Stimulated activated CD4-positive, alpha-beta T cell treated with anti-CD3 and anti-CD28 coated beads, Interleukin-12 subunit alpha, Interleukin-12 subunit beta, amount 100 ng/mL, for 48 hours (primary cell): ENCODE measurements at places on chromosomes 7 and 10.

- DNase-seq: peak; percentile 8
These were observed 706.8 kb upstream of the LRRTM3 start for GRCh38 chr10:66218981-66219587.

- no peak for DNase-seq
These were observed 1.9 kb downstream of the FGF8 start for GRCh38 chr10:101773923-101774588.

DNA sequence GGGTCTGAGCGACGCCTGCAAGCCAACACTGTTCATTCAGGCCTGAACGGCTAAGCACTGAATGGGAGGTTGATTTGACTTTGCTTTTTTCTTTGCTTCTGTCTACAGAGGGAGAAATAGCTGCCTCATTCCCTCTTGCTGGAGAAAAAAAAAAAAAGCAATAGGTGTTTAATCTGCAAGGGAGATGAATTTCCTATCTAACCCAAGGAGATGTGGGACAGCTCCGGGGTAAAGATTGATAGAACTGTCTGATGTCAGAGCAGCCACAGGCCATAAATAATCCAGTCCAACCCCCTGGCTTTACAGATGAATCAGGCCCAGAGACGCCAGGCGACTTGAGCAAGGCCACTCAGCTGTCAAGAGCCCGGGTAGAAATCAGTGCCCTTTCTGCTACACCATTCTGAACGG, 168.0 kb downstream of the ARHGAP12 start:
- DNase-seq: no peak

DNA sequence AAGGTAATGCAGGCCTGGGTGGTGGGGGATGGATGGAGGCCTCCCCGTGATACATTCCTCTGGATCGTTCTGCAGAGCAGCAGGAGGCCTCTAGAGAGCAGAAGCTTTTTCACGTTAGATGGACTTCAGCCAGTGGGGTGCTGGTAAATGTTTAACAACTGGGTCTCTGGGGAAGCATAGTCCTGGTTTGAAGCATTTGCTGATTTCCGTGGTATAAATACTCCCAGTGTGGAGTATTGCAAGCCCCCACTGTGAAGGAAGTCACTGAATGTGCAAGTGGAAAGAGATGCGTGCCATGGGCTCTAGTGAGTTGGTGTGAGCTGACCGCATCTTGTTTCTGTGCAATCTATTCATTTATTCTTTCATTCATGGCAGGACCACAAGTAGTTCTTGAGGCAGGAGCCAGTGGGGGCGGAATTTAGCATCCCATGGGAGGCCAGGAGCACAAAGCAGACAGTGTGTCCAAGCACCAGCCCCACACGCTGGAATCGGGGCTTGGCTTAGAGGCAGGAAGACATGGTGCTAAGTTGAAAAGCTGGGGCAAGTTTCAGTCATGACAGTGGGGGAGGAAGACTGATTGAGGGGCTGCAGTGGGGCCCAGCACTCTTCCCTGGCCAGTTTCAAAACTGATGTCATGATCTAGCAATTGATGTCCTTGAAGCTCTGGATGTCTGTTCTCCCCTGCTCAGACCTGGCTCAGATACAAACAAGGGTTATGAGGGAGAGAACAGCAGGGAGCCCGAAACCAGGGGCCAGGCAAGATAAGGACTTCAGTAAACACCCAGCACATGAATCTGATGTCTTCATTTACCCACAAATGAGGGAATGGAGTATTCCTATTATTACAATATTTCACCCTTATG, 280.9 kb upstream of the LYZL1 start:
- DNase-seq: no peak

- DNase-seq: no peak
These were observed 4.7 kb upstream of the CREB5 start for GRCh38 chr7:28407651-28408050.

- DNase-seq: no peak
These were observed 18.6 kb upstream of the SMO start for GRCh38 chr7:129169686-129170440.

GRCh38 chr7:119572132-119572531, 700.8 kb upstream of the KCND2 start:
- DNase-seq: no peak

DNA sequence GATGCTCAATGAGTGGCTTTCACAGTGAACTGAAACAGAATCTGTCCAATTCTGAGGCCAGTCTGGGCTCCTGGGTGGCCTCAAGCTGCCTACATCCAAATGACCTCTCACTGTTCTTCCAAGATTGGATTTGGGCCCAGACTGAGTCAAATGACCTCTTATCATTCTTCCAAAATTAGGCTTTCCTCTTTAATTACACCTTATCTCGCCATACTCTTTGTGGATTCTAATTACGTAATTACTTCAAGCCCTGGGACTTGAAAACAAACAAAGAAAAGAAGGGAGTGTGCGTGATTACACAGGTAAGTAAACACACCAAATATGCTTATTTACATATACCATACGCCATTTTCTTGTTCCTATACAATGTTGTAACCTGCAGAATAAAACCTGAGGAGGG, 18.8 kb downstream of the SORBS1 start:
- no peak for DNase-seq

DNA sequence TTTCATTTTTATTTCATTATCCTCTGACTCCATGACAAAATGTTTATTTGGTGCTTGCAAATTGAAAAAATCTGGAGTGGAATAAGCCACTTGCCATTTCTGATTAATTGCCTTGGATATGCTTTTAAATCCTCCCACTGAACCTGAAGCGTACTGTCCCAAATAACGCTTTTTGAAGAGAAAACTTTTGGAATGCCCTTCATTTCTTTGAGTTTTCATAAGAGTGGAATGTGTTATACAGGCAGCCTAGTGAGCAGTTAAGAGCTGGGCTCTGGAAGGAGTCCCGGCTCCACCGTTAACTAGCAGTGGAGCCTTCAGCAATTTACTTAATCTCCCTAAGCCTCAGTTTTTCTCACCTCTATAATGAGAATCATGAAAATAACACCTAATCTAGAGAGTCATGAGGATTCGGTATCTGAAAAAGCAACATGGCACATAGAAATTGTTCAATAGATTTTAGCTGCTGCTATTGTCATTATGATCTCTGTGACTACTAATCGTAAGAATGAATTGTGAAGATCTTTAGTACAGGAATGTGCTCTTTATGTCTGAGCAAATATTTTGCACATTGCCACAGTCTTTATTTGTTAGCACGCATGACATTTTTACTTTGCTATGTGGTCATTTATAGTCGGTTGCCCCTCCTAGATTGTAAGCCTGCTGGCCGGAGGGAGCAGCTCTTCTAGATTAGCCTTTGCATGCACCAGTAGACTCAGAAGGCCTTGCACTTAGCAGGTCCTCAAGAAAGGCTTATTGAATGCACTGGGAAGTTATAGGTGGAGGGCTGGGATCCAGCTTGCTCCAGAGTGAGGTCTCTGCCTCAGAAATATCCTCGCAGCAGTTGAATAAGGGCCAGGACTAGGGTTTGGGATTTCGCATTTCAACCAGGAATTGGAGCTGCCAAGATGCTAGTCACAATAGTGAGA, 59.4 kb downstream of the PLCE1 start:
- no peak for DNase-seq

DNA sequence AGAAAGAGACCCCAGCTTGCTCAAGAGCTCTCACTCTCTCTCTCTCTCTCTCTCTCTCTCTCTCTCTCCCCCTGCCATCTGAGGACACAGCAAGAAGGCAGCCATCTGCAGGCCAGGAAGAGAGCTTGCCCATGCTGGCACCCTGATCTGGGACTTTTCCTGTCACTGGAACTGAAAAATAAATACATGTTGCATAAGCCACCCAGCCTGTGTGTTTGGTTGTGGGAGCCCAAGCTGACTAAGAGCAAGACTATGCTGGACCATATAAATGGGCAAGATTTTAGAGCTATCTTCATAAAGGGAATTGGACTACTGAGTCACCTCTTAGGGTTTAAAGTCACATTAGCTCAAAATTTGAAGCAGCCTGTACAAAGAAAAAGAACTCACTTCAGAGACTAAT, 98.6 kb downstream of the SLC16A9 start:
- DNase-seq: no peak

DNA sequence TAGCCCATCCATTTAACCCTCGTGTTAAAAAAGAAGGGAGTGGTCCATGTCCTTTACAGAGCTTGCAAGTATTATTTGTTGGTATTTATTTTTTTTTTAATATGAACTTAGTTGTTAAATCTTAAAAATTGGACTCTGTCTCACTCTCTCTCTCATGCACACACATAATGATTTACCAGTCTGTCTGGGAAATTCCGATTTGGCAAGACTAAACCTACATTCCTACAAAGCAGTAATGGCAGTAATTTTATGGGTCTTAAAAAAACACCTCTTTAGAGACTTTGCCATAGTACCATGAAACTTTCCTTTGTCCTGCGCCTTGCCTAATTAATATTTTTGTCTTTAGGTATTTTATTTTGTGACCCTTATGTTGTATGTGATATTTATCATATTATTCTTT, 239.5 kb upstream of the PPP1R3A start:
- DNase-seq: no peak

GRCh38 chr10:126425032-126425431, 36.8 kb upstream of the ADAM12 start:
- DNase-seq: no peak

DNA sequence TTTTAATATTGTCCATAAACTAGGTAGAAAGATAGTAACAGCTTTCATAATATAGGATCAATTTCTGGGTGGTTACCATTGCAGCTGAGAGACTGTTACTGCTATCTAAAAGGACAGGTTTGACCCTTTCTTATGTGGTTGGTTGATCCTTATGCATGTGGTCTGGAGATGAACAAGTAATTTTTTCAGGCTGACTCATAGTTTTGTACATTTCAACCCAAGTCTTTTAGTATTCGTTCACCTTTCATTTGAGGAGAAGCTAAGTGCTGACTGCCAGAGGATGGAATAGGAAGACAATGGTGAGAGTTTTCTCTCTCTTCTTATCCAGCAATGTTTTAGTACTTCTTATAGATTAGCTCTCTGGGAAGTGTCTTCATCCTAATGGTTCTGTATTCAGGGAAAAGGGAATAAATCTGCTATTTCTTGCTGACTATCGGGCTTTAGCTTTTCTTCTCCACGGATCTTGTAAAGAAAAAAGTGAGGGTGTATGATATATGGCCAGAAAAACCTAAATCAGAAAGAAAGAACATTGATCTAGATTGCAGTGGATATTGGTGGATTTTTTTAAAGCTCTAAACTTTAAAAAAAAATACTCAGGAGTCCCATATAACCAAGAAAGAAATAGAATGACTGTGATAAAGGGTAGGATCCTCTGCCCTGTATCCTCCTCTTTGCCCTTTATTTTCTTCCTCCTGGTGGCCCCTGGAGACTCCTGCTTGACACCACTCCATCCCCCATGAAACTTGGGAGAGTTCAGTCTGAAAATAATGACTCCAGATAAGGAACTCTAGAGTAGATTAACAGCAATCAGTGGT, 88.0 kb downstream of the CPED1 start:
- no peak for DNase-seq

GRCh38 chr7:157007470-157008066, 2.9 kb downstream of the MNX1 start:
- DNase-seq: no peak

DNA sequence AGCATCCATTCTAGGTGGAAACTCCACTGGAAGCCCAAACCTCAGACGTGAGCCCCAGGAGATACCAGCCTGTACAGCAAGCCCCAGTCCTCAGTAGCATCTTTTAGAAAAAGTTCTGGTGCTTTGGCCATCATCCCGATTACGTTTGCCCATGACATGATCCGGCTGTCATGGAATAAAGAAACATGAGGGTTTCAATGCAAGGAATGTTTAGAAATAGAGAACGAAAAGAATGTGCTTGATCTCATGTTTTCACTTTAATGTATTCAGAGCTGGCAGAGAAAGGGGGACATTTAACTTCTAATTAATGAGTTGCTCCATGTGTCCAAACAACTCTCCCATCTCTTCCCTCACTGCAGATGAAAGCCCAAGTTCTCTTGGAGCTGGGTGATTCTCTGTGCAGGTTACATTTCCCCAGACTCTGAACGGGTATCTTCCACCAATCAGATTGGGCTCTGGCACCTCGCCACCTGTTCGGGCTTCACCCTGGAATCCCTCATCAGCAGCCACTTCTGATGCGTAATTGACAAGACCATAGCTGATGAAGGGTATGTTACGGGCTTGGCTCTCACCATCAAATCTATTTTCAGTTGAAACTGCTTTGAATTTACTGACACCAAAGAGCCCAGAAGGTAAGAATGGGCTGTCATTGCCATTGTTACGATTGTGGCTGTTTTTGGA, 165.3 kb downstream of the PLXNA4 start:
- DNase-seq: no peak

DNA sequence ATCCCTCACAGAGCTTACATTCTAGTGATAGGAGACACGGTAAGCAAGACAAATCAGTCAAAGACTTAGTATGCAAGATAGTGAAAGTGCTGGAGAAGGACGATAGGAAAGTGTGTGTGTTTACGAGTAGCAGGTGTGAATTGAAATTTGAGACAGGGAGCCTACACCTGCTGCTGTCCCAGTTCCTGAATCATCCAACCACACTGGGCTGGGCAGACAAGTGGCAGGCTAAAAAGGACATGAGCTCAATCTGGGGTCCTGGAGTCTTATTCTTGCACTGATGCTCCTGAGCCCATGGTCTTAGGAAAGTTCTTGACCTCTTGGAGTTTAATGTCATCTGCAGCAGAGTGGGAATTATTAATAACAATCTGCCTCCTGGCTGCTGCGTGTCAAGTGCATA, 16.2 kb downstream of the RBP3 start:
- no peak for DNase-seq

- no peak for DNase-seq
These were observed 43.5 kb downstream of the NUP205 start for GRCh38 chr7:135601182-135601581.

DNA sequence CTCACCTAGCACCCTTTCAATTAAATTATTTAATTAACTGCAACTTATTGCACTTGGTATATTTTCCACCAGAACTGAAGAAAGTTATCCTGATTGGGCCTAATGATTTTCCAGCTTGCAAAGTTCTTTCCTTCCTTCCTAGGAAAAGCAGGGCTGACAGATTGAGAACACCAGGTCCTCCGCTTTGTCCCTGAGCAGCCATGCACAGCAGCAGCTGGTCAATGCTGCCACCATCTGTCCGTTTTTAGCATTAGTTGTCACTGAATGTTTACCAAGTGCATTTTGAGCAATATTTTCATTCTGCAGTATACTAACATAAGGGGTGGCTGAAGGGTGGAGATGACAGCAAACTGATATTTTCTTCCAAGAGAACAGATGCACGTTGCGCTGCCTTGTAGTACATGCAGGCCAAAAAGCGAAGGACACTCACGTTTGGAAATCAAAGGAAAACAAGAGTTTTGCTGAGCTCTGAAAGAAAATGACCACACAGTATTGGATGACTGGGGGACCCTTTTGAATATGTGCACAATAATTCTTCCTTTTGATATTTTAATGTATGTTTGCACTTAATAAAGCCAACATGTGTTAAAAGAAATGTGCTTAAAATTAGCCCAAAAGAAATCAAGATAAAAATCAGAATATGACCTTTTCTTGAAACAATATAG, 248.8 kb upstream of the PTN start:
- no peak for DNase-seq

GRCh38 chr10:61819208-61819607, 82.3 kb upstream of the ARID5B start:
- no peak for DNase-seq

DNA sequence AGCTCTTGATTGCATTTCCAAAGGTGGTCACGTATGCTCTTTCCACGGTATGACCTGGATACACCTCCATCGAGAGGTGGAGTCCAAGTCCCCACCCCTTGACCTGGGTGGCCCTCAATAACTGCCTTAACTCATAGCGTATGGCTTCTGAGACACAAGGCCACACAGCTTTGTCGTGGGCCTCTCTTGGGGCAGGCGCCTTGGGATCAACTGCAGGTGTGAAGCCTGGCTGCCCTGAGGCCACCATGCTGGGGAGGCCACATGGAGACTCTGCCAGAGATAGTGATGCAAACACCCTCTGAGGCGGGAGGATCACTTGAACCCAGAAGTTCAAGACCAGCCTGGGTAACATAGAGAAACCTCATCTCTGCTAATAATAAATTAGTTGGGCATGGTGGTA, 30.7 kb upstream of the RASGEF1A start:
- DNase-seq: no peak
